ENCODE measurements at places on chromosomes 11 and 22.

- DNase-seq: no peak
Measured at GRCh38 chr11:131809203-131809918, 438.9 kb downstream of the NTM start.

GRCh38 chr11:35619855-35620640 is 1.8 kb downstream of the FJX1 start:
- DNase-seq: no peak

DNA sequence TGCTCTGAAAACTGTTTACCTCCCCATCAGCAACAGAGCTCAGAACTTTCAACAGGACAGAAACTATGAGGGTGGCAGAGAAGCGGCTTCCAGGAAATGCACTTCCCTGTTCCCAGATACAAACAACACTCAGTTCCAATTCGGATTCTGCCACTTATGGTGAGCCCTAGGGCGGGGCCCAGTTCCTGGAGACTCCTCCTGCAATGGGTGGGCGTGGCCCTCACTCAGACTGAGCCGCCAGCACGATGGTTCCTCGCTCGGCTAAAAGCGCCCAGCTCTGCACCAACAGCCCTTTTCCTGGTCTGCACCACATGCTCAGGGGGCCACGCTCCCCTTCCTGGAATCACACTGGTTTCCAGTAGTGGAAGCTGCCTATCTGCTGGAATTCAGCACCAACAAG is 314.1 kb downstream of the CTTN start:
- no peak for DNase-seq

DNA sequence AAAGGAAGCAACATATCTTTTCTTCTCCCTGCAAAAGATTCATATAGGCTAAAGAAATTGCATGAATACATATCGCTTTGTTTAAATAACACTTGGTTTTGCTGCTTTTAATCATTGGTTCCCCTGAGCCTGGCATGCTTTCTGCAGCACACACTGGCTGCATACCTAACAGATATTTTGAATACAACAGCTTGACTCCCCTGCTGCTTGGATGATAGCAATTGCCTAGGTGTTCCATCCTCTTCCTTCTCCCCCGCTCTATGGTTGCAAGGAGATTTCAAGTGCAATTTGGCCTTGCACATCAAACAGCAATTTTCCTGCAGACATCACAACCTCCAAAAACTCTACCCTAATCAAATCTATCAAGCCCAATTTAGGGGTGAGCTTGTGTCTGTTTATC is 430.0 kb downstream of the NTM start:
- no peak for DNase-seq

All from hematopoietic multipotent progenitor cell treated with erythropoietin and hydrocortisone succinate and interleukin-3 and kit ligand, for 8 days (in vitro differentiated cells).